ENCODE measurements at places on chromosomes 11 and 22. TPM values are rescaled to one million over a fixed set of nuclear protein-coding genes. Genes with fewer than 3 reads are reported as not detected.

The KRTAP5-7 gene
- total RNA-seq, result not detected

The NRGN gene
- total RNA-seq, result 5.8 TPM

The ZNF215 gene
- 1.6 TPM for total RNA-seq

The KRTAP5-1 gene
- not detected for total RNA-seq

The ART1 gene
- not detected for total RNA-seq

The PICK1 gene
- 58.3 TPM for total RNA-seq

The KRTAP5-8 gene
- total RNA-seq, result not detected

The ENTHD1 gene
- total RNA-seq, result not detected

- DNase-seq, result no peak
Measured at GRCh38 chr11:122733318-122733717, 77.8 kb downstream of the UBASH3B start.

- DNase-seq, result no peak
Measured at GRCh38 chr11:35836205-35836604, 107.7 kb upstream of the LDLRAD3 start.

DNA sequence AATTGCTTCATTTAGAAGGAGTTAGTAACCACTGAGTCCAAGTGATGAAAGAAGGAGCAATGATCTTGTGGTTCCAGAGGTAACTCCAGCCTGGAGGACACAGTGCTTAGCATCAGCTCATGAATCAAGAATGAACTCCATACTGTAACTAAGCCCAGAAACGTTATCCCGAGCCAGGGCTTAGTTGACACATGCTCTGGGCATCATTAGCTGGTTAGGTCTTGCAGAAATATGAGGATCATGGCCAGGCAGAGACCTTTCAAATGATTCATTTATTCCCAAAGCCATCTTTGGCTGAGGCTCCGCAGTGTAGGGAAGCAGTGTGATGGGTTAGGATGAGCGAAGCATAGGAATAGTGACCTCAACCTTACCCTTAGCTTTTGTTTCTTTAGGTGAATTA, 277.4 kb downstream of the FAM76B start:
- DNase-seq, result no peak

DNA sequence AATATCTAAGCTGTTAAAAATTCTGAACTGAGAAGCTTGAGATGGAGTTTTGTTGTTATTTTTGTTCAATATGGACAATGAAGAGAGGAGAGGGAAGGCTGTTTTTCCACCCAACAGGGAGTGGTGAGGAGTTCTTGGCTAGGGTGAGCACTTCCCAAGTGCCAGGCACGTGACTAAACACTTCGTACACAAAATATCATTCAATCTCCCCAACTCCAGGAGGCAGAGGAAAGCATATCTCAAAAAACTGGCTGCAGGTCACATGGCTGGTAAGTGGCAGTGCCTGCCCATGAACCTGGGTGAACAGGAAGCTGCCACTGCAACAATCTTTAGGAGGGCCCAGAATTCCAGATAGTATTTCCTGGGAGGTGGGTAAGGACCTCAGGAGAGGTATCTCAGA, 11.6 kb downstream of the ELF5 start:
- DNase-seq, result no peak

DNA sequence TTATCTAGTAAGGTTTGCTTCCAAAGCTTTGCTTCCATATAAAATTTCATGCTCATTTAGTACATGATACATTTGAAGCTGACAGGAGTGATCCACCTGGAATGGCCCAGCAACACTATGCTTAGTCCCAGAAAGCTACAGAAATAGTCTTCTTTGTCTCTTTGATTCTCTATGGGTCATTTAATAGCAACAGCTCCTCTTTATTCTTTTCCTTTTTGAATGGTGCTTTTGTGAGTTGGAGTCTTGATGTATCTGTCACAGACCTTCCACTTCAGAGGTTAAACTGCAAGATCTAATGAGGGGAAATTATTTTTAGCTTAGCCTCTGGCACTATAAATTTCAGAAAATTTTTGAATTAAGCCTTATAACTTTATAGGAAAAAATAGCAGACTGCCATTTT, 509.5 kb downstream of the KCNA4 start:
- no peak for DNase-seq

- DNase-seq, result no peak
Measured at GRCh38 chr11:117384045-117384444, 56.4 kb downstream of the CEP164 start.

- DNase-seq, result no peak
Measured at GRCh38 chr11:35017528-35018342, 101.3 kb downstream of the PDHX start.

DNA sequence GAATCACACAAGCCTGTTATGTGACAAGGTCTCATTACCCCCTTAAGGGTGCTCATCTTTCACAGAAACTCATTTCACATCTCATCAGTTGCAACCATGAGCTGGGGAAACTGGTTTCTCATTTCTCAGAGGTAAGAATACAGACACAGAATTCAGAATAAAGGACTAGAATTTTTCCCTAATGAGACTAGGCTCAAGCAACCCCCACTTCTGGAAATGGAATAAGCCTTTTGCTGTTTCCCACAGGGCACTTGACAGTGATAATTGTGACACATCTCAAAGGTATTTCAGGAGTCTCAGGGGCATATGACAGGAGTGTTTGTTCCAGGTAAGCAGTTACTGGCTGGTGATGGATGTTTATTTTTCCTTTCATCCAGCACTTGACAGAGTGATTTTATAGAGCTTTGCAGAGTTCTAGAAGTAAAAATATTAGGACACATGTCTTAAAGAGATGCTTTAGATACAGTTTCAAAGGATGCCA, 112.9 kb upstream of the DDI1 start:
- DNase-seq, result peak; percentile 4

DNA sequence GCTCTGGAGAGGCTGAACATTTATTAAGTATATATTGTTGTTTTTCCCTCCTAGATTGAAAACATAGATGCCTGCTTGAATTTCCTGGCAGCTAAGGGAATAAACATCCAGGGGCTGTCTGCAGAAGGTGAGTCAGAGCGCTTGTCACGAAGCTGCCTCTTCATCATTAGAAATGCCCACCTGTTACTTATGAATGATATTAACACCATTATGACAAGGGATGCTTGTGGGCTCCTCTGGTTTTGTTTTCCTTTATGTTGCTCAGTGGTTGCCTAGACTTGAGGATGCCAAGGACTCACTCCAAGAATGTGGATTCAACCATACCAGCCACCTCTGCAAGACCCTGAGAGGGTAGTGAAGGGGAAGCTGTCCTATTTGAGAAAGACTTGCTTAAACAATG, 156.2 kb downstream of the NAV2 start:
- no peak for DNase-seq

DNA sequence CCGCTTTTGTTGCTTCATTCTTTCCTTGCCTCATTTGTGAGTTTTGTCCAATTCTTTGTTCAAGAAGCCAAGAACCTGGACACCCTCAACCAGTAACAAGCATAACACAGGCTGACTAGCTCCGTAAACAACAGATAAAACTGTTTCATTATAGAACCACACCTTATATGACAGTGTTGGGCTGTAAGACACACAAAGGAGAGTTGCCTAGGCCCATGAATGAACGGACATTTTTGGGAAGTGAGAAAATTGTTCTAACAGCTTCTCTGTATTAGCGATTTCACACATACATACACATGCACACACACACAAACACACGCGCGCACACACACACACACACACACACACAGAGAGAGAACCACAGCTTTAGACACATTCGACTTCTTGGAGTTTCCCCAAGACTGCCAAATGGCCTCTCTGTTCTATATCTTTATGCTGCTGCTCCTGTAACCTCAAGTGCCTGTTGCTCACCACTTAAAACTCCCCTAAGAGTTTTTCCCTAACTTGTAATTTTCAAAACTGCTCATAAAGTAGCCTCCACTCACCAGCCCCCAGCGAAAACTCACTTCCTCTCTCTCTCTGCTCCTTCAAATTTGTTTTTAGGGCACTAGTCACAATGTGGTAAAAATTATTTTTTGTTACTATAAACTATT, 35.9 kb downstream of the CTSC start:
- no peak for DNase-seq

GRCh38 chr11:5973530-5973929, 5.2 kb upstream of the OR56A5 start:
- DNase-seq, result no peak

DNA sequence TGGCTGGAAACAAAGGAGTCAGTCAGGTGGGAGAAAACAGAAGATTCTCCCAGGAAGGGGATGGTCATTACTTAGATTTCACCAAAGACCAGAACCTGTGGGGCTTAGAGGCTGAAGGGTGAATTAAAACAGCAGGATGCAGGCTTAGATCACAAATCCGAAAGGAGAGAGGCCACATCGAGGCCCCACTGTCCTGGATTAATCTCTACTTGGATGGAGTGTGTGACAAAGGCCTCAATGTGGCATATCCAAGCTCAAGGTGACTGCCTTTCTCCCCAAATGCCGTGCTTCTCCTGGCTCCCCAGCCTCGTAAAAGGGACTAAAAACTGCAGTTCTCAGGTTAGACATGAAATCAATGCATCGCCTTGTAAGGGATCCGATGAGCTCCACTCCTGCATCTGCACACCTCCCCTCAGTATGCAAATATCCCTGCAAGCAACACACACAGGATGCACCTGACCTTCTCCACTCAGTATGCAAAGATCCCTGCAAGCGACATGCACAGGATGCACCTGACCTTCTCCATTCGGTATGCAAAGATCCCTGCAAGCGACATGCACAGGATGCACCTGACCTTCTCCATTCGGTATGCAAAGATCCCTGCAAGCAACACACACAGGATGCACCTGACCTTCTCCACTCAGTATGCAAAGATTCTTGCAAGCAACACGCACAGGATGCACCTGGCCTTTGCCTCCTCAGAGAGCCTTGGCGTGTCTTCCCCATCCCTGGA, 447.4 kb downstream of the BRD1 start:
- no peak for DNase-seq

GRCh38 chr22:19663286-19663815, 51.0 kb upstream of the SEPTIN5 start:
- peak; percentile 72 for DNase-seq

GRCh38 chr11:107587306-107587979, 3.5 kb upstream of the ELMOD1 start:
- DNase-seq, result no peak

DNA sequence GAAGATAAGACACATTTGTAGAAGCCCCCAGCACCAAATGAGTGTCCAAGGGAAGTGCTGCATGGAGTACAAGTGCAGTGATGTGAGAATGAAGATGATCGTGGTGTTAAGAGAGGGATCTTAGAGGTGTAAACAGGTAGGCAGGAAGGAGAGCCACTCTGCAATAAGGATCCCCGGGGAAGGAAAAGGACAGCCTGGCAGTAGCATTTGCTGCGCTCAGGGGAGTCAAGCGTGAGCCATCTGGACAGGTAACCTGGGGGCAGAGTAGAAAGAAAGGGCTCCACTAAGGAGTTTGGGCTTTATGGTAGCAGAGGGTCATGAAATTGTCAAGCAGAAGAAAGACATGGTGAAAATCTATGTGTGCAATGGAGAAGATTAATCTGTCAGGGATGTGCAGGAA, 587.2 kb downstream of the BUD13 start:
- DNase-seq, result no peak

GRCh38 chr22:37990301-37990700, 5.9 kb upstream of the SOX10 start:
- no peak for DNase-seq

- DNase-seq, result no peak
Measured at GRCh38 chr11:1773994-1774550, 10.3 kb upstream of the CTSD start.

Data from Calu3 (cell line).